Substantia nigra (tissue), 51 donors: ENCODE measurements at places on chromosomes 7 and 10.

- no peak for DNase-seq
These were observed 417.5 kb downstream of the DPP6 start for GRCh38 chr7:154469652-154470051.

DNA sequence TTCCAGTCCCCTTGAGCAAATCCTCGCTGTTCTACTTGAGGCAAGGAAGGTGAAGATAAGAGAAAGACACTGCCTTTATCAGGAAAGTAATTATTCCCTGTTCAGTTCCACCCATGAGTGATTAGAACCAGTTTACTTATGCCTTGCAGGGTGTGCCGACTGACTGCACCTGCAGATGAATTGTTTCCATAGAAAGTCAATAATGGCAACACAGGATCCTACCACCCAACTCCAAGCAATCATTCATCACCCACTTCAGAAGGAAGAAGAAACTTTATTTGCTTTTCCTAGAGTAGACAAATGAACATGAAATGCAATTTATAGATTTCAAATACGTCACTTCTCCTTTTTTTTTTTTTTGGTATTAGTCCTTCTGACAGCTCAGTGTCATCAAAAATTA, 383.9 kb downstream of the SORCS1 start:
- no peak for DNase-seq

DNA sequence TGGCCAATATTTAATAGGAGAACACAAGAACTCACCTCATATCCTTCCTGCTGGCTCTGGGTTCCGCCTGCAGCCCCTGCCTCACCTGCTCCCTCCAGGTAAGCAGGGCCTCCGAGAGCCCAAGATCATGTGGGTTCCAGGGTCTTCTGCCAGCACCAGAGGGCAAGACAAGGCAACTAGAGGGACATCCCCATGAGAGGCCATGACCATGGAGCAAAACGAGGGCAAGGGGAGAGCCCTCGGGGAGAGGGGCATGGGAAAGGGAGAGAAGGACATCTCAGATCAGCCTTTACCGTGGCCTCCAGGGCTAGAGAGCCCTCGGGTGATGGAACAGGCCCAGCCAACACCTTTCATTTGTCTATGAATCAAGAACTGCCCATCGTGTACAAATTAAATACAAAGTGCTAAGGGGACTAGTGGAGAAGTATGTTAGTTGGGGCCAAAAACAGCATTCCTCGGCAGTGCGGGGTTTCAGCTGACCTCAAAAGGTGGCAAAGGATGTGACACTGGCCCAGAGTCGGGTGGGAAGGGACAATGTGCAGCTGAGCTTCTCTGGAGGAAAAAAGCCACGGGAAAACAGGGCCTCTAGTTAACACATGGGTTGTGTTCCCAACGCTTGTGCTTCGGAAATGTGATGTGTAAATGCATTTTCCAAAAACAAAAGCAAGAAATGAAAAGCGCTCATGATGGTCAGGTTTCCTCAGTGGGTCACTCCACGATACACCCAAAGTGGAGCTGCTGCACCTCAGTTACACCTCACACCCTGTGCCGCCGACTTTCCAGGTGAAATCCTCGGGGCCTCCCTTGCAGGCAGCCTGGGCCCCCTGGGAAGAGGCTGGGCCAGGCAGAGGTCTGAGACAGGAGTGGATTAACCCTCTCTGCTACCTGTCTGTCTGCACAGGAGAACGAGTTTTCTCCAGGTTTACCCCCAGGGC, 2.0 kb downstream of the AOC1 start:
- DNase-seq = no peak

DNA sequence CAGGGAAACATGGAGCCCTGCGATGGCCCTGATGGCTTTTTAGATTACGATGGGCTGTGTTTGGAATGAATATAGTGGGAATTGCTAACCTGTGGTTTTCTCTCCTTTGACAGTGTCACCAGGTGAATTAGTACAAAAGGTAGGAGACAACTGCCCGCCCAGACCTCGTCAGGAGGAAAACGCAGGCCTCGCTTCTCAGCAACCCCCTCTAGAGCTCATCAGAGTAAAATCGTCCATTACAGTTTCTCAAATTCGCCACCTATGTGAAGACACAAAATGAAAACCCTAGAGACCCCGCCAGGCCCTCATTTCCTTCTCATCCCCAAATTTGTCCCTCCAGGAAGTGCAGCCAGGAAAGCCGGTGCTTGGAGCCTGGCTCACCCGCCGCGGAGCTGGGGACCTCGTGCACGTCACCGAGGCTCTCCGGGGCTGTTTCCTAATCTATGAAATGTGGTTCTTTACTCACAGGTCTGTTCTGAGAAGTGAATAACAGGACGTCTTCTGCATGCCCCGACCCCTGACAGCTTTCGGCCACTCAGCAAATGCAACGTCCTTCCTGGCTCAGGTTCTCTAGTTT, 143.7 kb downstream of the VIPR2 start:
- DNase-seq = no peak

DNA sequence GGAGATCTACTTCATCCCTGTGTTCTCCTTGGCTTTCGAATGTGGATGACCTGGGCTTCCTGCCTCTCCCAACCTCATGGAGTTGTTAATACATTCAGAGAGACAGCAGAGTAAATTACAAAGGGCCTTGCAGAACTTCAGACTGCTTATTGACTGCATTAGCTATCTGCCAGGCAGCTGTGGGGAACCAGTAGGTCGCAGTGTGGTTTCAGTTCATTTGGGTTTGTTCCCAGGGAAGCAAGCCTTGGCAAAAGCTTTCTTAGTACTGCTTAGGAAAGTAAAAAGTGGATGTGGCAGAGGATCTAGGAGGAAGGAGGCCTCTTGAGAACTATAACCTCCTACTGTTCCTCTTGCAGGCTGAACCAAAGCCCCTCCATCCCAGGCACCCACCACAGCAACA, 9.2 kb downstream of the NPFFR1 start:
- DNase-seq = peak; percentile 63

GRCh38 chr10:123272171-123272570, 118.0 kb downstream of the BUB3 start:
- no peak for DNase-seq

DNA sequence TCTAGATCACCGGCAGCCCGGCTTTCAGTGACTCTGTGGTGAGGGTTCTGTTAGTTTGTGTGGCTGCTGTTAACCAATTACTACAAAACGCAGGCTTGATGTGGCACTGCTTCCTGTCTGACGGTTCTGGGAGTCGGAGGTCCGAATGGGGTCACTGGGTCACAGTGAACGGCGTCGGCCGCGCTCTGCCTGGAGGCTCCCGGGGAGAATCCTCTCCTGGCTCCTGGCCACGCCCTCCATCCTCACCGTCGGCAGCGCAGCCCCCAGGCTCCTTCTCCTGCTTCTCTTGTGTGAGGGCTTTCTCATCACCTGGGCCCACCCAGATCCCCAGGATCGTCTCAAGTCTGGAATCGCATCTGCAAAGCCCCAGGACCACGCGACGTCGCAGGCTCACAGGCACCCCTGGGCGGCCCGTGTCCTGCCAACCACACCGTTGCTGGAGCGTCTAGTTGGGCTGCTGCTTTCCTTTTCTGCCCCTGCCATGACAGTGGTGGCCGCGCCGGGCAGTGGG, 31.8 kb upstream of the NKX6-2 start:
- DNase-seq = no peak

GRCh38 chr10:34768261-34768971, 46.7 kb downstream of the PARD3 start:
- DNase-seq = peak; percentile 72

- no peak for DNase-seq
These were observed 538.7 kb downstream of the TFEC start for GRCh38 chr7:115491744-115492380.

GRCh38 chr7:15470825-15471668, 90.8 kb downstream of the AGMO start:
- DNase-seq = no peak

DNA sequence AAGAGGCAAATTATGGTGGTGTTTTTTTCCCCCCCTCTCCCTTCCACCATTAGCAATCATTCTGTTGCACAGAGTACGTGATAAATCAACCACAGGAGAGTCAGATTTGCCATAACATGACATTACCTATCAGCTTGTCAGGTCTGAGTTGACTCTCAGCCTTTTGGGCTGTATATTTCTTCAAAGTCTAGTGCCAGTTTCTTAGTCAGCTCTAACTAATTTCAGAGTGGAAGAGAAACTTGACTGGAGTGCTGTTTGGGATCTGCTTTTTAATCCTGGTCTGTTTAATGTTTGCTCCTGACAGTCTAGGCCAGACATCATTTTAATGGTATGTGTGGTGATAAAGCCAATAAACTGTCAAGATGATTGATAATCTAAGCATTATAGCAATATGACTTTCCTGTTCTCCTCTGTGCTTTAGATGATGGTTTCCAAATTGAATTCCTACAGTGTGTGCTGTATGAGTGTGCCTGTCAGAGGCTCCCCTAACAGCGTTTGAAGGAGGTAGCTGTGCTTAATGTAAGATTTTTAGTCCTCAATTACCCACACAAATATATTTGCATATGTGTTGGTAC, 76.9 kb downstream of the LRMDA start:
- DNase-seq = no peak

GRCh38 chr7:159020987-159021386, 123.7 kb downstream of the VIPR2 start:
- DNase-seq = no peak

DNA sequence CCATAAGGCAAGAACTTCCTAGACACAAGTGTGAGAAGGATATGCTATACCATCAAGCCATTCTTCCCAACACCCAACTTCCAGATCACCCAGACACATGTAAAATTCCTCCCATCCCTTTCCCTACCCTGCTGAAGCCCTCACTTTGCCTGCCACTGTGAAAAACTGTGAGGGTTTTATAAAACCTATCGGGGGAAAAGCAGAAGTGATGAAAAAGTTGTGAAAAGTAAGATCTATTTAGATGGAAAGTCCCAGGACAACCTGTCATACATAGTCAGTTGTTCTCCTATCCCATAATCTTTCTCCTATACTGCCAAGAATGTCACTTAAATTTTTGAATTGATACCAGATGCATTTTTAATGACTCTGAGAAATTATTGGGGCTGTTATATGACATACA, 39.0 kb upstream of the PPP3CB start:
- no peak for DNase-seq

DNA sequence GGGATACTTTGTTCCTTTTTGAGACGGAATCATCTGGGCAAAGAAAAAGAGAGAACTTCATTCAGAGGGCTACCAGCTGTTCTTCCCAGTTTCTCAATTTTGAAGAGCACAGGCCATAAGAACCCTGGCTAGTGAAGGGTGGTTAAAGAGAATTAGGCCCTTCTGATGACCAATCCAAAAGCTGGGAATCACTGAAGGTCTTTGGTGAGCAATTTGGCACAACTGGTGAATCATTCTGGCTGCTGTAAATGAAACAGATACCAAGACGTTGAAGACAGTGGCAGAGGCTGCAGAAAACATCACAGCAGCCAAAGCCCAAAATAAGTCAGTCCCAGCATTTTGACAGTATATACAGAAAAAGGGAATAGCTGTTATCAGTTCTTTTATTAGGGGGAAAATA, 5.1 kb downstream of the RAPGEF5 start:
- DNase-seq = no peak

DNA sequence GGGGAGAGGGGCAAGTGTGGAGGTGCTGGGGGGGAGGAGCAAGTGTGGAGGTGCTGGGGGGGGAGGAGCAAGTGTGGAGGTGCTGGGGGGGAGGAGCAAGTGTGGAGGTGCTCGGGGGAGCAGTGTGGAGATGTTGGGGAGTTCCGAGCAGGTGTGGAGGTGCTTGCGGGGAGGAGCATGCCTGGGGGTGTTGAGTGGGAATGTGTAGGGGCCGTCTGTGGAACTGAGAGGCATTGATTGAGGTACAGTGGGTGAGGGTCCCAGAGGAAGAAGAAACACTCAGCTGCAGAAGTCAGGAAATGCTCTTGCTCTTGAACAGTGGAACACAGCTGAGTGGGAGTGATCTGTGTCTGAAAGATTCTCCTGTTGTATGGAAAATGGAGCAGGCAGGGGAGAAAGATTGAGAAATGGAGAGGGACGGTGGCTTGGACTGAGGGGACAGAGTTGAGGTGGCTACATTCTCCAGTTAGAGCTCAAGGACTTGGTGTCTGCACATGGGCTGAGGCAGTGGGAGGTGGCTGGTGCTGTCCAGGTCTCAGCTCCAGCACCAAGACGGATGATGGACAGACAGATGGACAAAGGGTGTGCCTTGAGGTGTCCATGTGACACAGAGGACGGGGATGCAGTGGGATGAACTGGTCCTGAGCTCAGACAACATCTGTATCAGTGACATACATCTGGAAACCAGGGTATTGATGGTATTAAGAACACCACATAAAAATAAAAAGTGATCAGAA, 25.2 kb upstream of the NCAPG2 start:
- DNase-seq = no peak

GRCh38 chr10:77267703-77268675, 369.6 kb downstream of the KCNMA1 start:
- DNase-seq = no peak

DNA sequence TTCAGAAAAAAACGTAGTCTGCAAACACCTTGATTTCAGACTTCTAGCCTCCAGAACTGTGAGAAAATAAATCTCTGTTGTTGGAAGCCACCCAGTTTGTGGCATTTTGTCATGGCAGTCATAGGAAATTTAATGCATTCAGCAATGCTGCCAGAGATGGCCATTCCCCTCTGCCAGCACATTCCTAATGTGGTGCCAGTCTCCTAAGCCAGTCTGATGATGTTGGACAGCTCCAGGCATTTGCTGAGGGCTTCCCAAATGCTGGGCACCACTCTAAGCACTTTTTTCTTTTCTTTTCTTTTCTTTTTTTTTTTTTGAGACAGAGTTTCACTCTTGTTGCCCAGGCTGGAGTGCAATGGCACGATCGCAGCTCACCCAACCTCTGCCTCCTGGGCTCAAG, 666.7 kb upstream of the C7orf33 start:
- DNase-seq = no peak

- DNase-seq = no peak
These were observed 48.4 kb upstream of the PODXL start for GRCh38 chr7:131604841-131605279.

GRCh38 chr10:112379635-112380296, 5.8 kb downstream of the ACSL5 start:
- DNase-seq = no peak

- no peak for DNase-seq
These were observed 103.5 kb downstream of the RAB18 start for GRCh38 chr10:27607591-27607990.

DNA sequence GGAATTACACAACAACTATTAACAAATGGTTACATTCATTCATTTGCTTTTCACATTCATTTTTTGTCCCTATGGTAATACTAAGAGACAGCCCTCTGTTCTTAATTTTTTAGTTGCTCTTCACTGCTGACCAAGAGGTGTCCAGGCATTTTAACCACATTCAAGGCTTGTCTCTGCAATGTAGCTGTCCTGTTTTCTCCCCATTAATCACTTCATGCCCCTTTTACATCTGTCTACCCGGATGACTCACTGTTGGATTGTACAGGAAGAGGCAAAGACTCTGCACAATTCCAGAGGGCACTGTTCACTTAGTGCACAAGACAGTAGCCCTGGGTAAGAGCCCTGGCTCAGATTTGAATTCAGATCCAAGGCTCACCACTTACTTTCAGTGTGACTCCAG, 168.5 kb downstream of the NOC3L start:
- no peak for DNase-seq

DNA sequence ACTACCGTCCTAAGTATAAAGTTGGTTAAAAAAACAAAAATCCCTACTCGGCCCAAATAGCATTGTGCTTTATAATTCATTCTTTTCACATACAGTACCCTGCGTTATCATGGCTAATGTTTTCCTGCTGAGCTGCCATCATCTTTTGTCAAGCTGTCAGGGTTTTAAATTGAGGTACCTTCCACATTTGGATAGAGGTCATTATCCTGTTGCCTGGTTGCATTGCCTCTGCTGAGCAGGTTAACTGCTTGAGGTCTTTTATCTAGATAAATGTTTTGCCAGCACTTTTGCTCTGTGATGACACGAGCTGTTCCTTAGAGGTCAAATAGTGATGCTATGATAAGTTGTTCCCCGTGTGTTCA, 94.4 kb upstream of the FZD1 start:
- DNase-seq = no peak
